Stimulated activated CD4-positive, alpha-beta T cell treated with anti-CD3 and anti-CD28 coated beads, Interleukin-4, amount 100 ng/mL, for 4 hours (primary cell): ENCODE measurements at places on chromosomes 7 and 10.

GRCh38 chr10:61142987-61143386, 199.0 kb upstream of the RHOBTB1 start:
- DNase-seq = no peak

DNA sequence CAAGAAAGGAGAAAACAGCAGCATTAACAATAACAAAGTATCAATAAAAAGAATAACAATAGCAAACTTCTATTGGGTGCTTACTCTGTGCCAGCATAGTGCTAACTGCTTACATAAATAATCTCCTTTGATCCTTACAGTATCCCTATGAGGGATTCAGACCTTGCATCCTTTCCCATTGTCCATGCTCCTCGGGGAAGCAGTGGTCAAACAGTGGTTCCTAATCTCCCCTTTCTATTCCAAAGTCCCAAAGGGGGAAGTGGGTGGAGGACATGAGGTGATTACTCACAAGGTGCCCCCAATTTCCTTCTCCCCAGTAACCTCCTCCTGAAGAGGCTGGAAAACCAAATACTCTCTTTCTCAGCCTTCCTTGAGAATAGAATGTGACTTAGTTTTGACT, 22.0 kb upstream of the MSMB start:
- DNase-seq = no peak

- DNase-seq = peak; percentile 15
Observed at GRCh38 chr7:7944619-7945282, 23.8 kb upstream of the GLCCI1 start.

DNA sequence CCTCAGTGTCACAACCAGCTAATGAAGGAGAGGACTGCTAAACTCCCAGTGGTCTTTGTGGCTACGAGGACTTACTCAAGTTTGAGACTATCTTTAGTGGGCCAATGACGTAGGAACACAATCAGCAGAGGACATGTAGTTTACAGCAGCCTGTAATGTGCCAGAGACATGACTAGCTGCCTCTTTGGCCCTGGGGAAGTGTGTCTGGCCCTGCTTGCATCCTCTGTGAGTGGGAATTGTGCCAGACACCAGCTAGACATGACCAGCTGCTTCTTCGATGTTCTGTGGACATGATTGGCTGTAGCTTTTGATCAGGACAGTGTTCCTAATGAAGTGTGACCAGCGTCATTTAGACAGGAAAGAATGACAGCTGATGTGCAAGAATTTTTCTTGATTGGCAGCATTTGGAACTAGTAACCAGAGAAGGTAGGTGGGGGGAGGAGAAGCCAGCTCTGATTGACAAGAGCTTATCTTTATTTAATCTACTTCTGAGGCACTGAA, 141.7 kb downstream of the AUTS2 start:
- no peak for DNase-seq

DNA sequence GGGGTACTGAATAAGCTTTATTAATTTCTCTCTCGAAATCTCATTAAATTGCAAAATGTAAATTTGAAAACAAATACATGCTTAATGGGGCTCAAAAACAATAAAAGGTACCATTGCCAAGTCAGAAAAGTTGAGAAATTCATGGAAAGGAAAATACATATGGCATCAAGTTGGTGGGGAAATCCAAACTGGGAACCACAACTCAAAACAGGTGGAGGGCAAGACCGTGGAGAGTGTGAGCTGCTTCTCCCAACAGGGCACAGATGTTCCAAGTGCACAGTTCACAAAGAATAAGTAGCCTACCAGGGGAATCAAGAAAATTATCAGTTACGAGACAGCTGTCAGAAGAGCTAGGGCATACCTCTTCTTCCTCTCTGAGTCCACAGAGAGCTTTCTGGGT, 26.6 kb downstream of the MKX start:
- DNase-seq = no peak

DNA sequence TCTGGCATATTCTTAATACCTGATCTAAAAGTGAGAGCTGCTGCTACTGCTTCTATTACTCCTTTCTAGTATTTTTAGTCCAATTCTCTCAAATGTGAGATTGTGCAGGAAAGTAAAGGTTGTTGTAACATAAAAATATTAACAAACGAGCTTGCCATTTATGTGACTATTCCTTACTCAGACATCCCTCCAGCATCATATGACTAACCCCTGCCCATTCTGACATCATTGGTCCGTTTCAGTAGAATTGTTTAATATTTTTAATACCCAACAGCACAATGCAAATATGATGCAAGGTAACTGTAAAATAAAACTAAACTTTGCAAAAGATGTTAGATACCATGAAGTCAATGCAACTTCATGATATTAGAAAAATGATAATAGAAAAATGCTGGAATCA, 83.6 kb downstream of the CFAP58 start:
- DNase-seq = no peak

DNA sequence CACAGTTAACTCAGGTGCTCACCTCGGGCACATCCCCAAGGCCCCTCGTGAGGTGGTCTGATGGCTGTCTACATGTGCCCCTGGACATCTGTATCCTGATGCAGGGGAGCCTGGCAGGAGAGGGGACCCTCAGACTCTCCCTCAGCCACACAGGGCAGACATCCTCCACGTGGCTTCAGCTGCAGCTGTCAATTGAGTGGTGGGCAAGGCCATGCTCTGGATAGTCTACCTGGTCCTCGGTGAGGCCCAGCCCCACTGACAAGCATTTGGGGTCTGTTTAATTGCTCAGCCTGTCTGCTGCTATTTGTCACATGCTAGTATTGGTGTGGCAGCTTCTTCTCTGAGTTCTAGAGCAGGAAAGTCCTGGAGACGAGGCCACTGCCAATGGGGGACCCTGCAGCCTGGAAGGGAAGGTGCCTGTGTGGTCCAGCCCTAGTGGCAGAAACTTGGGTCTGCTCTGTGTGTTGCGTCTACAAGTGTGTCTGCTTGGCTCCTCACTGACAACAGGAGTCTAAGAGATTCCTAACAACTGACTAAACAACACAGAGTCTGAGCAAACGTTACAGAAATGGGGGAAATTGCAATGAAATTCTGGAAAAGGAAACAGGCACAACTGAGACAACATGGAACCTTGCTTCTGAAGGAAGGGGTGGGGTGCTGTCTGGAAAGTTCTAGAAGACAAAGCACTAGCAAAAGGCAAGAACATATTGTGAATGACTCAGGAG, 59.3 kb upstream of the IGFBP3 start:
- no peak for DNase-seq

DNA sequence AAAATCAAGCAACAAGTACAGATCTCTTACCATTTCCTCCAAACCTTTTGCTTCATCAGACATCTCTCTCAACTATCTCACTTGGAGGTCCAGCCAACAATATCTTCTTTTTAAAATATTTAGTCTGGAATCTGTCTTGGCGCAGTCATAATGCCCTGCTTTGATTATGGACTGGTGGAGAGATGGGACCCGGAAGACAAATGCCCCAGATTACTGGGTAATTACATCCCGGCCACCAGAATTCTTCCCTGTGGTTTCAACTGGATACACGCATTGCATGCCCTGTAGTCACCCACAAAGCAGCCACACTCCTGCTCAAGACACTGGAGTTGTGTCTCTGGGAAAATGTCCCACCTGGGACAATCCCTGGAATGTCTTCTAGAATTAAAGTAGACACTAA, 65.5 kb downstream of the BPGM start:
- no peak for DNase-seq

GRCh38 chr7:22574754-22575520, 74.9 kb upstream of the STEAP1B start:
- no peak for DNase-seq
